ENCODE measurements at places on chromosomes 2 and 18.
A peak's percentile ranks its signal among the peaks of the same experiment; 100 is the strongest.

GRCh38 chr2:229273723-229274338 is 2.7 kb upstream of the PID1 start:
- peak; percentile 88 for DNase-seq

- peak; percentile 51 for DNase-seq
These were observed 14.3 kb downstream of the COPS7B start for GRCh38 chr2:231800493-231801091.

- DNase-seq, result no peak
These were observed 204.5 kb downstream of the TXNL1 start for GRCh38 chr18:56433919-56434318.

DNA sequence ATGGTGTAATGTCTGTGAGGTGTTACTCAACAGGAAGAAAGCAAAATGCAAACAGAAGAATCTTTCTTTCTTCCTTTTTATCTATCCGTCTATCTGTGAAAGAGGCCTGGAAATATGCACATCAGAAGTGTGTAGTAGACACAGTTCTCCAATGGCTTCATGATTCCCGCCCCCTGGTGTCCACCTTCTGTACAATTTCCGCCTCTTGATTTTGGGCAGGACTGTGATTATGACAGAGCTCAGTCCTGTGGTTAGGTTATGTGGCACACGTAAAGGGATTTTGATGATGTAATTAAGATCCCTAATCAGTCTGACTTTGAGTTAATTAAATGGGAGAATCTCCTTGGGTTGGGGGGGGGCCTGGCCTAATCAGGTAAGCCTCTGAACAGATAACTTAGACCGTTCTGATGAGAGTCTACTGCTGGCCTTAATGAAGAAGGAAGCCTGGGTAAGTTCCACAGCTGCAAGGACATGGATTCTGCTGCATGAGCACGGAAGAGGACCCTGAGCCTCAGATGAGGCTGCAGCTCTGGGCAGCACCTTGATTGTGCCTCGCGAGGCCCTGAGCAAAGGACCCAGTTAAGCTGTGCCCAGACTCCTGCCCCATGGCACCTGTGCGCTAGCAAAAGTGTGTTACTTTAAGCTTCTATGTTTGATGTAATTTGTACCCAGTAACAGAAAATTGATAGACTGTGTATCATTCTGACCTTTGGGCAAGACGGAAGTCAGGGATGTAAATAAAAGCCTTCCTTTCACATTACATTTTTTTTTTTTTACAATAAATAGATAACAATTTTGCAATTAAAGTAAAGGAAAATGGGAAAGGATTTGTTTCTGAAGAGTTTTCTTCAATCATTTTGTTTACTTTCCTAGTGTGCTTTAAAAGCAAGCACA is 11.3 kb upstream of the KCNF1 start:
- peak; percentile 38 for DNase-seq

GRCh38 chr2:119545754-119546446 is 1.7 kb downstream of the CFAP221 start:
- DNase-seq, result peak; percentile 32

DNA sequence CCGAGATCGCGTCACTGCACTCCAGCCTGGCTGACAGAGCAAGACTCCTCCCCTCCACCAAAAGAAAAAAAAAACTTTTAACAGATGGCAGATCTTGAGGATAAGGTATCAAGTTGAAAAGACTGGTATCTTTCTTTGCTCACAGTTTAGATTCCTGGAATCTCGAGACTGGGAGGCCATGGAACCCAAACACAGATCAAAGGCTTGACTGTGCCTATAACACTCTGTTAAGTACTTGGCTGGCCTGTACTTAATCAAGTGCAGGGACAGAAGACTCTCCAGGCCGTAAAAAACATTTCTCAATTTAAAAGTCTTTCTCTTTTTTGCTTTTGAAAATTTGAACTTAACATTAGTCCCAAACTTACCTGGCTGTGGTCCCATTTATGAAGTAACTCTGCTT is 107.1 kb upstream of the ZNF516 start:
- DNase-seq, result no peak

DNA sequence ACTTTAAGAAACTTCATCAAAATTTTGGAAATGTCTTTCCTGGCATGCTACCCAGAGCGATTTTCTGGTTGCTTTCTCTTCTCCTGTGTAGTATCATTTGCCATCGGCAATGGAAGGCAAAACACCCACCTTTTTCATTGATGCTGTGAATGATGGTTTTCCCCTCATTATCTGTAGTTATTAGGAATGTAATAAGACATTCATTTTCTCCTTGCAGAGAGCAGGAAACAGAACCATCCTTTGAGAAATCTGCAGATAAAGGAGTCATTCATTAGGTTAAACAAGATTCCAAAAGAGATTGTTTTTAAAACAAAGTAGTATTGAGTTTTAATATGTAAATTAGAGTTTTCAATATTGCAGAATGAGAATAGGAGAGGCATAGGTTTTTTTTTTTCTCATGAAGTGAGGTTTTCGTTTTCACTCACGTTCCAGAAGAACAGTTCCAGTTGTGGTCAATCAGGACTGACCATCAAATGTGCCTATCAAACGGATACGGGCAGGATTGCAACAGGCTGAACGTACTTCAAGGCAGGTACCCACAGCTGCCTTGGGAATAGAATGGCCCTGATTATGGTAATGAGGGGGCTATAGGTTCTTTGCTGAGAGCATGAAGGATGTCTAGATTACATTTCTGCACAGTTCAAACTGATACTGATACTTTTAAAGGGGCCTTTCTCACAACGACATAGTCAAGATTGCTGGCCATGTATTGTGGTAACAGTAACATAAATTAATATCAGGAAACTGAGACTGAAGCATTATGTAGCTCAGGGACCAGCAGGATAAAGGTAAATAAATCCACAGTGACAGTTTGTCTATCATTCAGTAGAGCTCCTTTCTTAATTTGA is 49.8 kb upstream of the PLA2R1 start:
- no peak for DNase-seq

- DNase-seq, result no peak
These were observed 52.6 kb downstream of the GNAL start for GRCh38 chr18:11741505-11742145.

DNA sequence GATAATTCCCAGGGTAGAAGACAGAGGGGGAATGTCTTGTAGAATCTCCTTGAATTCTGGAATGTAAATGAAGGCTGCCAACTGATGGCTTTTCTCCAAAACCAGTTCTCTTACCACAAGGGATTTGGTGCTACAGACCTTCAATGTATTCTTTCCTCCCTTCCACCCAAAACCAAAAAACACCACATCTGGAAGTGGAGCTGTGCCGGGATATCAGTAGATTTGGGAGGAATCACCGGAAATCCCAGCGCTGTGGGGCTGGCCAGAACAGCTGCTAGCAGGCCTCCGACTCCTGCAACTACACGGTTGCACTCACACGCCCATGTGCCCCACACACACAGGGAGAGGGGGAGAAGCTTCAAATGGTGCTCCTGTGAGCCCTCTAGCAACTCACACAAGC is 45.7 kb downstream of the RPL31 start:
- DNase-seq, result no peak

DNA sequence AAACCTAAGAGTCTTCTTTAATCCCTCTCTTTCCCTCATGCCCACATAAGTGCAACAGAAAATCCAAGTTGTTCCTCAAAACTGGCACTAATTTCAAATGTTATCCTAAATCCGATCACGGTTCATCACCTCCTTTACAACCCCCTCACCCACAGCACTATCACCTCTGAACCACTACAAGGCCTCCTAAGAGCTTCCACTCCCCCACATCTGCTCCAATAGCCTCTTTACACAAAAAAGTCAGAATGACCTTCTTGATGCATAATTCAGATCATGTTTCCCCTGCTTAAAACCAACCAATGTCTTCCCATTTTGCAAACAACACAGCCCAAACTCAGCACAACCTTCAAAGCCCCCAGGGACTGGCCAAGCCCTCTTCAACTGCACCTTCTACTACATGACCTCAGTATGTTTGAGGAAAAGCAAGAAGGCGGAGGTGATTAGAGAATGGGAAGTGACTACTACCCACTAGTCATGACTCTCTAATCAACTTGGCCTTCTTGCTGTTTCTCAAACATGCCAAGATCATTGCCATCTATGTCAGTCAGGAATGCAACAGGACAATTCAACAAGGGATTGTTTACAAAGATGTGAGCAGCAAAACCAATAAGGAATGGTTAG is 34.6 kb upstream of the GCC2 start:
- DNase-seq, result no peak

- DNase-seq, result no peak
These were observed 29.3 kb upstream of the SCN9A start for GRCh38 chr2:166404831-166405568.

GRCh38 chr2:223019987-223020717 is 31.8 kb upstream of the KCNE4 start:
- DNase-seq, result no peak

DNA sequence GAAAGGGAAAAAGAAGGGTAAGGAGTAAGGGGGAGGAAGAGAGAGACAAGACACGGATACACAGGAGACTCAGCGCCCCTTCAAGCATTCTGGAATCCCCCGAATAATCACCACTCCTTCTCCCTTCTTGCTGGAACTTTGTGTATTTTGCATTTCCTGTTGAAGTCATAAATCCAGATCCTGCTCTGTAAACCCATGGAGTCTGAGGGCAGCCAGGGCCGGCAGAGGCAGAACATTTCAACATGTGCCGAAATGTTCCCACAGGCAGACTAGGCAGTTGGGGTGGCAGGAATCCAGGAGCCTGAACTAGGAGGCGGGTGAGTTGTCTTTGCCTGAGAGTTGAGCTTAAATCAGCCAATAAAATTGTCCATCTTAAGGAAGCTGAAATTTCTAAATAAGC is 193.1 kb downstream of the SH3RF3 start:
- peak; percentile 98 for DNase-seq

DNA sequence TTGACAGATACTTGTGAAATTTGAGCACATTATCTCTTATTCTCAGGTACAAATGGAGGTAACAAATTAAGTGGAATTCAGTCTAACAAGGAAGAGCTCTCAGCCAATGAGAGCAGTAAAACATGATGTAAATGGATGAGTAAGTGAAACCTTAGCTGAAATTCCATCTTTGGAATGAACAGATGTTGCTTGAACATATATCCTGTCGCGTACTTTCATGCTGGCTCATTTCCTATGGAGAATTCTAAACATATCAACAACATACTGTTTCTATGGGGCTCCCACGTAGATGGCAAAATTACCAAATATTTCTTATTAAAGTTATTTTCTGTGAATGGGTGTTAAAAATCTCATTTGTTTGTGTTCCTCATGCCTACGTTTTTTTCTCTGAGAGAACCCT is 256.3 kb upstream of the LINC00305 start:
- peak; percentile 1 for DNase-seq

DNA sequence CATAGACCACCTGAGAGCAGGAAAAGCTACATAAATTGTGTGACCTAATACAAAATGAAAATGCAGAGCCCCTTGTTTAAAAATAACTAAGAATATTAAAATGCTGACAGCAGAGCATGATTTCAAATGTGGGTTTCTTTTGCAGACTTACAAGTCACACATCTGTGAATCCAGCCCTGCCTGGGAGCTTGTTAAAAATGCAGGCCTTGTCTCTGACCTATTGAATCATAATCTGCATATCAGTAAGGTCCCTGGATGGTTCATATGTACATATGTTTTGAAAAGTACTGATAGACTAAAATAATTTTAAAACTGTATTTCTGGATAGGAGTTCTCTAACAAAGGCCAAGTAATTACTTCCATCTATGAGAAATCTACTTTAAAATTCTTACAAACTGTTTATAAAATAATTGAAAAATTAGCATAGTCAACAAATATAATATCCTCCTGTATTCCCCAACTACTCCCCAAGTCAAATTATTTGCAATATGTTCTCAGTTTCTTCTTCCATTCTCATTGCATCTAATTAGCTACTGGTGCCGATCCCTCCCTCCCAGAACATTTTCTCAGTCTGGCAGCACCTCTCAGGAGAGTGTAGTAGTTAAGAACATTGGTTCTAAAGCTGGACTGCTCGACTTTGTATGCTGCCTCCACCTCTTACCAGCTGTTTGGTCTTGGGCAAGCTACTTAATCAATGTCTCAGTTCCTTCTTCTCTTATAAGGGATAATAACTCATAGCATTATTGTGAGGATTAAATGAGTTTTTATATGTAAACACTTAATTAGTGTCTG is 1040.4 kb upstream of the CDH2 start:
- no peak for DNase-seq

DNA sequence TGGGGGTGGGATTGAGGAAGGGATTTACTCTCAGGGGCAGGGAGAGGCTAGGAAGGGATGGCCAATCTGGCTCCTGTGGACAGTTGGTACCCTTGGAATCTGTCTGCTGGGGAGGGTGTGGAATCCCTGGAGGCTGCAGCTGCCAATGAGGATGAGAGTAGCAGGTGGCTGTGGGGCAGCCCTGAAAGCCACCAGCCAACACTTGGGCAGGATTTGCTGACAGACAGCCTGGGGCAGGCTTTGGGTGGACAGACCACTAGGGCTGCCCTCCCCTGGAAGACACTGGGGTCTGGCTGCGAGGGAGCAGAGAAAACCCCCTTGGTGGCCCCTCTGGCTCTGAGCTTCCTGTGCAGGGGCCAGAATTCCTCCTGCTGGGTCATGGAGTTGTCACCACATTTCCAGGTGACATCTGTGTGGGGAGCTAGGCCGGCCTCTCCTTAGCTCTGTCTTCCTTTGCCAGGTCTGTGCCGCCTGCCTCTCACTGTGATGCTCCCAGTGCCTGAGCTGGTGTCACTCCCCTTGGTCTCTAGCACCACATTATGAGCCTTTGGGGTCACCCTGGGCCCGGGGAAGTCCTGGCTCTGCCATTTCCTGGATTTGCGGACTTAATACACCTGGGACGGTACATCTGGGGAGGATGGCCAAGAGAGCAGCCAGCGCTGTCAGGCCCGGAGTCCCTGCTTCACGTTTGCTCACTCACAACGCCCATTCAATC is 13.4 kb upstream of the ARHGEF4 start:
- no peak for DNase-seq

- DNase-seq, result no peak
These were observed 139.8 kb upstream of the HS6ST1 start for GRCh38 chr2:128458505-128458904.

GRCh38 chr2:10601866-10602566 is 87.8 kb downstream of the NOL10 start:
- no peak for DNase-seq

GRCh38 chr2:128008074-128008672 is 19.7 kb downstream of the SAP130 start:
- DNase-seq, result no peak

DNA sequence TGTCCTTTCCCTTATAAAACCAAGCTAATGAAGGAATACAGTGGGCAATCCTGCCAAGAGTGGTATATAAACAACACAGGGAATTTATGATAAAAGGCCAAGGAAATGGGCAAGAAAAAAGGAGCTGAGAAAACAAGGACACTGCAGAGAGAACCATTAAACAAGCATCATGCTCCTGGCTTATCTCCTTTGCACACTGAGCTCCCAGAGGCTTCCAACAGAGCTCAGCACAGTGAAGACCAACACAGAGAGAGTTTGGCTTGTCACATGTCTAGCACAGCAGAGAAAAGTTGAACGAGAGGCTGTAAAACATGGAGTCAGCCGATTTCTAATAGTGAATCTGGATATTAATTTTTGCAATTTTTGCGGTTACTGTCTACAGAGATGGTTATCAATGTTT is 68.0 kb upstream of the KLF7 start:
- no peak for DNase-seq

DNA sequence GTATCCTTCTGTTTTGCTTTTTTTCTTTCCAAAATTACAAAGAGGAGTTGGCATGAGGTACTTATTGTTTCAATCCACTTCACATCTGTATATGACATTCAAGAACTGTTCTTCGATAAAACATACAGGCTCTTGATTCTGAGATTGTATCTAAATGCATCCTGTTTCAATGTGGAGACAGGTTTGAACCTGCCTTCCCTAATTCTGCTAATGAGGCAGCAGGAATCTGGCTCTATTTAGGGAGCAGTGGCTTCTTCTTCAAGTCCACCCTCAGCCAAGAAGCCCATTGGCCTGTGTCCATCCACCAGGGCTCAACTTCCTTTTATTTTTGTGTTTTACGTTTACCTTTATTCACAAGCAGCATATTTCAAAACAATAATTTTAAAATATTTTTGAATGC is 84.8 kb upstream of the PIK3C3 start:
- DNase-seq, result no peak
